DMS53 (cell line): ENCODE measurements at places on chromosomes 13 and 19.
A peak's percentile ranks its signal among the peaks of the same experiment; 100 is the strongest.

GRCh38 chr13:88456151-88456550 is 785.0 kb downstream of the SLITRK5 start:
- no peak for DNase-seq

DNA sequence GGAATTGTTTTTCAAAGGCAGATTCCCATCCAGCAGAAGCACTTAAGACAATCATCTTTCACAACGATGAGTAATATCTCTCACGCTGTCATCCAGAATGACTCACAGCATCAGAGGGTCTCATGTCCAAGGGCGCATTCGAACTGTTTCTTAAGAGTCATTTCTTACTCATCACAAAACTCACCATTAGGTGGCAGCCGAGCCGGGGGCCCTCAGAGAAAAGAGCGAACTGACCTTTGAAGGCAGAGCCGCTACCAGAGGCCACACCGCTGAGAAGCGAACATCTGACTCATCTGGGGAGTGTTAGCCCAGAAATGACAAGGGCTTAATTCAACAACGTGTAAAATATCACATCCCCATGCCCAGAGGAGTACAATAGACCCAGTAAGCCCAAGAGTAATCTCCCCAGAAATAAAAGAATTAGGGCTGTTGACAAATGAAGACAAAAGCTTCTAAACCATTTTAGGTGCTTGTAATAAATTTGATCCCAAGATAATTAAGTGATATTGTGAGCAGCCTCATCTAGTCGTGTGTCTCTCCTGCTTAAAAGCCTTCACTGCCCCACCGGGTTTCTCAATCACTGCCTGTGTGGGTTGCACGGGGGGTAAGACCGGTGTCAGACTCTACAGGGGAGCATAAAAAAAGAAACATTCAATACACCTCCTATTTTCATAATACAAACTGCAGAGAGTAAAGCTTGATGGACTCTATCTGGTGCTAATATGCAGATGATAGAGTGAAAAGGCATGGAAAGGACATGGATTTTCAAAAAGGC is 96.2 kb downstream of the CYSLTR2 start:
- peak; percentile 80 for DNase-seq

- DNase-seq = no peak
Measured at GRCh38 chr13:26475176-26476110, 82.0 kb upstream of the WASF3 start.

DNA sequence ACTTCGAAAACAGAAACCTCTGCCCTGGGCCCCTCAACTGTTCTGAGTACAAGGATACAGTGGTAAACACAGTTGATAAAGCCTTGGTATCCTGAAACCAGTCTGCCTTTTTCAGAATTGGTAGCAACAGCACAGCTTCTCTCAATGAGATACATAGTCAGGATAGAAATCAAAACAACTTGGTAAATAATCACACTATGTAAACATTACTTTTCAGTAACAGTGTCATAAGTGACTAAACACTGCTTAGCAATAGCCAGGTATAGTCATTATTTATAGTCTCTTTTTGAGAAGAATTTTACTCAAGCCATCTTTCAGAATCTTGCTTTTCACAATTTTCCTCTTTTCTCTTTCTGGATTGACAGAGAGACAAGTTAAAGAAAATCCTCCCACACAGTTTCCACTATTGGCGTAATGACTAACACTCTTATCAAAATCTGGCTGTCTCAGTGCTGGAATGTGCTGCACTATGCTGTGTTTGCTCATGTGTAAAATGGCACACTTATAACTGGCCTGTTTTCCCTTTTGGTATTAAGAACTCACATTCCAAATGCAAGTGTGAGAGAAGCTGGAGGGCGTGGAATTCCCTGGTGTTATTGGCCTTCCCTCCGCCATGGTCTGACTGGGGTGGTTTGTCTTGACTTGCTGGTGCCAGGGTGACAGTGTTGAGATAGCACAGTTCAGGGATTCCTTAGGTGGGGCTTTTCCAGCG is 368.8 kb downstream of the TDRD3 start:
- no peak for DNase-seq

- no peak for DNase-seq
Measured at GRCh38 chr13:50932091-50932490, 22.5 kb downstream of the RNASEH2B start.

- DNase-seq = no peak
Measured at GRCh38 chr19:31154021-31154420, 195.2 kb downstream of the TSHZ3 start.

DNA sequence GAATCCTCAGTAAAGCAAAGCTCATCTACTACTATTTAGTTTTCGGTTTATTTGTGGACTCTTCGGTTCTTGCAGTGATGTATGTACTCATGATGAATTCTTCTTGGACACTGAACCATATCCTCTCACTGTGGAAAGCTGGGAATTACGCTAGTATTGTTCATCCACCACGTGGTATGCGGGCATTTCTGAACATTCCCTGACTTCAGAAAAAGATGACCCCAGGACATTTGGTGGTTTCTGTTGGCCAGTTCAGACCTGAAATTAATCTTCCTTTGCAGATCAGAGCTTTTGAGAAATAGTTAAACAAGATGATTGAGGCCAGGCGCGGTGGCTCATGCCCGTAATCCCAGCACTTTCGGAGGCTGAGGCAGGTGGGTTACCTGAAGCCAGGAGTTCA is 25.3 kb upstream of the FBN3 start:
- no peak for DNase-seq

- DNase-seq = peak; percentile 41
Measured at GRCh38 chr19:47660435-47660832, 51.5 kb downstream of the BICRA start.

DNA sequence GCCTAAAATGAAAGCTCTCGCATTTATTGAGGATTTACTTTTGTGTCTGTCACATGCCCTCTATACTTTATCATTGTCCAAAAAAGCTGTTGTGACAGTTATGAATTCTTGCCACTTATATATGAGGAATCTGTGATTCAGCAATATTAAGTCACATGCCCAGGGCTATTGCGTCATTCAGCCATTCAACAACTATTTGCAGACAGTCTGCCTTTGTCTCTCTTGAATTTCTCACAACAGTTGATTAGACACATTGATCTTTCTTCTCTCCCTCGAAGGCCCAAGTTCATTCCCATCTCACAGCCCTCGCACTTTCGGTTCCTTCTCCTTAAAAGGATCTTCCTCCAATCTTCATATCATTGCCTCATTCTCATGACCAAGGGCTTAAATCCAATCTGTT is 342.6 kb downstream of the MZT1 start:
- DNase-seq = no peak

- DNase-seq = peak; percentile 76
Measured at GRCh38 chr13:54185785-54186184, 1157.2 kb downstream of the OLFM4 start.

- no peak for DNase-seq
Measured at GRCh38 chr13:35718084-35718483, 241.6 kb upstream of the MAB21L1 start.

- DNase-seq = no peak
Measured at GRCh38 chr13:110220471-110220870, 86.5 kb downstream of the COL4A1 start.

DNA sequence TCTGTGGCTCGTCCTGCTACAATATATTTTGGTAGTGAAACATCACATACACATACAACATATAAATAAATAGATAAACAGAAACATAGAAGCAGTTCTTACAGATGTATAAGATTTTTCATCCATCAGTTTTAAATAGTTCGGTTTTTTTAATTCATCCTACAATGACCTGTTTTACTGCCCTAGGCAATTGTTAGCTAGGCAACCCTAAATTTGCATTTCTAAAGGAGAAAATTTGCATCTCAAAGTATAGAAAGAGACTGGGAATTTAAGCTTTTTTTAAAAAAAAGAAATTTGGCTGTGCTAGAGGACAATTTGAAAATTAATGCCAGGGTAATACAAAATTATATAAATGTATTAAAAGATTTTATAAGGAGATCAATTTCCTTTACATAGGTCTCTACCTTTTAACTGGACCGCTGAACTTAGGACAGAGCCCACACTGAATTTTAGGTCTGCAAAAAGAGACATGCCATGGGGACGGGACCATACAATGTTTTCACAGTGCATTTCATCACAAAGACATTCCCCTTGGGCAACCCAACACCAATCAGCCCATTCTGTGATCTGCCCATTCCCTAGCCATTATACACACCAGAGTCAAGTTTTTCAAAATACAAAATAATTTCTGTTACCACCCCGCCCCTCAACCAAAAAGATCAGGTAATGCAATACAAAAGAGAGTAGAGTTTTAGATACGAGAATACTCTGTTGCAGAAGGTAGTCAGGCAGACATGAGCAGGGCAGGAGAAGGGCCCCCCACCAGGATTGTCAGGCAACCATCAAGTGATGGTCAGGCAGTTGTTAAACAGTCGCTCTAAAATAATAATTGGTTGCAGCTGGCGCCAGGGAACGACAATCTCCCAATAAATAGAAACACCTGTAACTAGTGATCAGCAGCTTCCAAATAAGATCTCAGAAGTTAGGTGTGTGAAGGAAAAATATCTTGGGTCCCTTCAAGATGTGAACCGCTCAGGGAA is 299.7 kb upstream of the SGCG start:
- DNase-seq = no peak

GRCh38 chr19:4495471-4495870 is 22.8 kb downstream of the PLIN4 start:
- peak; percentile 19 for DNase-seq

DNA sequence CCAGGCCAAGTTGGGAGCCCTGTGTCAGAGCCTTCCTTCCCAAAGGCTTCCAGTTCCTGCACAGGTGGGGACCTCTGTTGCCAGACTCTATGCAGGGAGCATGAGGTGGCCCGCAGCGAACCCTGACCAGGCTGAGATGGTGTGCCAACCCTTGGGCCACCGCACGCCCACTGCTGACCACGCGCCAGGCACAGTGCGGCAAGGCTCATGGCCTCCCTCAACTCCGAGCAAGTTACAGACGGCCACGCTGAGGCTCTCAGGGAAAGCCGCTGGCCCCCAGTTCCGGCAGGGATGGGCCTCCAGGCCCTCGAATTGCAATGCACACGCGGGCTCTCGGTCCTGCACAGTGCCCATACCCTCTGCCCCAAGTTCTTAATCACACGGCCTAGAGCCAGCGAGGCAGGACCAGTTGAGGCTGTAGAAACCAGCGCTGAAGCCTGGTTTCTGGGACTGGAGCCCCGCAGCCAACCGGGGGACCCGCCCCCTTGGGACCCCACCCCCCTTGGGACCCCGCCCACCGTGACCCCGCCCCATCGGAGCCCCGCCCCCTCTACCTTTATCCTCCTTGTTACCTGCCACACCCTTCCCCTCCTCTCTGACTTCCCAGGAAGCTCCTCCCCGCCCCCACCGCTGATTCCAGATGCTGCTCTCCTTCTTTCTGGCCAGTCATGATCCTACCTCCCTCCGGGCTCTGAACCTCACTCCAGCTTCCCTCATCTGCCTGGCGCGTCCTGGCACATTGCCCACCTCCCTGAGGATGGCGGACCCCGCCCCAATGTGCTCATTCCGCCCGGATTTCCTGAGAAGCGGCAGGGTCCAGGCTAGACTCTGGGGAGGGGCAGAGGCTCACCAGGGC is 6.0 kb downstream of the PEX11G start:
- no peak for DNase-seq

GRCh38 chr13:29817604-29818378 is 32.6 kb downstream of the UBL3 start:
- no peak for DNase-seq

DNA sequence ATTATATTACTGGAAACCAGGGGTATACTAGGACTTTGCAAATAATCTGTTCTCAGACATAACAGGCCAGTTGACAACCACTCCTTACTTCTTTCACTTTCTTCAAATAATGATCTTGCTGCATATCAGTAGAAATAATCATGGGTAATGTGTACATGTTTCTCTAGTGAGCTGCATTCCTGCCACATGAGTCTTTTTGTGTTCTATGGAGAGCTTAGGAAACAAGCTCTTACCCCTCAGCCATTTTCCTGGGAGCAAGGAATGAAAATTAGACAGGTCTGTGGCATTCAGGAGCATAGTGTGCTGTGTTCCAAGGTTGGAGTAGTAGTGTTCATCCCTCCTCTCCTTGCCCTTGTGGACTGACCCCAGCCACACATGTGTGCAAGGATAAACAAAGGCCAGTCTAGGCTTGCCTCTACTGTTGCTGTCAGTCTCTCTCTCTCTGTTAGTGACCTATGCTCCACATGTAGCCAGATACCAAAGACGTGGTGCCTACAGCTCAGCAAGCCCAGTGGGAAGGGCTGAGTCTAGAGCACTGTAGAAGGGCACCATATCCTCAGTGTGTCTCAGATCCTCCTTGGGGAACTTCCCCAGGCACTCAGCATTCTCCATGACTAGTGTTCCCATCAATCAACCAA is 11.5 kb upstream of the OXGR1 start:
- no peak for DNase-seq

DNA sequence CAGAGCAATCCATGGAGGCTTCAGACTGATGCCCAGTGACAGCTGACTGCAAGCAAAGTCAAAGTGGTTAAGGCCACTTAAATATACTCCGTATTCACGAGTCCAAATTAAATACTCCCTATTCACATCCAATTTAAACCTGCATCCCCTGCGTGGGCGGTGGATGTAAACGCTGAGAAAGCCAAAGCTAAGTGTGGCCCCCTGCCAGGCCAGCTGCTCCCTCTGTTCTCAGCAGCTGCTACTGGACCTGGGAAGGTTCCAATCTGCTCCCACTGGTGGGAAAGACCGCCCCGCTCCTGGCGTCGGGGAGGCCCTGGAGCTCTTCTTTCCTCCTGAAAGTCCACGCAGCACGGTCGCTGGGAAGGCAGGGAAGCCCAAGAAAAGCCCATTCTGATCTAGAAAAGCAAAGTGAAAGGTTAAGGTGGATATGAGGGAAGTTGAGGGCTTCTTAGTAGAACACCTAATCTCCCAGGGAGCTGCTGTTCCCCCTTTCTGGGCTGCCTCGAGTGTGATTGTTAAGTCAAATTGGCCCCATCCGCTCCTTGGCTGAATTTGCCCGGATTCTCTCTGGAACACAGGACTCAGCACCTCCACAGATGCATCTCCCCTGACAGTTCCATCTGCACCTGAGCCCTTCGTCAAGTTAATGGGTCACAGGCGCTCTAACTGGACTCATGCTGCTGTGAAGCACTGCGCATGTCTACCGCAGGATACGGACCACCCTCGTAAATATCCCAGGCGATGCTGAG is 205.5 kb downstream of the USP12 start:
- peak; percentile 78 for DNase-seq
